ENCODE measurements at places on chromosomes 16 and 17.

- peak; percentile 47 for DNase-seq
Observed at GRCh38 chr16:31874366-31875111, 932 bp downstream of the ZNF267 start.

- DNase-seq = no peak
Observed at GRCh38 chr17:1506649-1507267, 9.7 kb downstream of the INPP5K start.

- DNase-seq = peak; percentile 64
Observed at GRCh38 chr16:22284637-22285036, 12.6 kb upstream of the POLR3E start.

- peak; percentile 74 for DNase-seq
Observed at GRCh38 chr17:37465069-37465616, 24.5 kb upstream of the DUSP14 start.

DNA sequence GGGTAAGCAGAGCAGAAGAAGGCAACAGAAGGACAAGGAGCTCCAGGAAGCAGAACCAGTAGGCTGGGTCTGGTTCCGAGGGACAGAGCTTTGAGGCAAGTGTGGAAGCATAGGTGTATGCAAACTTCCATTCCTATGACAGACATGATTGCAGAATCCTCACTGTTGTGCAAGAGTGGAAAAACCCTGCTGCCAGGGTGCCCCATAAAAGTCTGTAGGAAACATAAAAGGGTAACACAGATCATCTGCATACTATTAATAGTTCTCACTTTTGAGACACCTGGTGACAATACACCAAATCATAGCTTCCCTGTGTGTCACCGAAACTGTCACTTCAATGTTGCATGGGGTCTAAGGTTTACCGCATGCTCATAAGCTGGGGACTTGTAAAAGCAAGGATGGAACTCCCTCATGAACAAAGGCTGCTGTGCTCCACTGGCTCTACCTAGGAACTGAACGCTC, 39.7 kb downstream of the ARHGAP17 start:
- DNase-seq = no peak

Measured in astrocyte (in vitro differentiated cells and primary cell).